ENCODE measurements at places on chromosomes 1 and 21.

DNA sequence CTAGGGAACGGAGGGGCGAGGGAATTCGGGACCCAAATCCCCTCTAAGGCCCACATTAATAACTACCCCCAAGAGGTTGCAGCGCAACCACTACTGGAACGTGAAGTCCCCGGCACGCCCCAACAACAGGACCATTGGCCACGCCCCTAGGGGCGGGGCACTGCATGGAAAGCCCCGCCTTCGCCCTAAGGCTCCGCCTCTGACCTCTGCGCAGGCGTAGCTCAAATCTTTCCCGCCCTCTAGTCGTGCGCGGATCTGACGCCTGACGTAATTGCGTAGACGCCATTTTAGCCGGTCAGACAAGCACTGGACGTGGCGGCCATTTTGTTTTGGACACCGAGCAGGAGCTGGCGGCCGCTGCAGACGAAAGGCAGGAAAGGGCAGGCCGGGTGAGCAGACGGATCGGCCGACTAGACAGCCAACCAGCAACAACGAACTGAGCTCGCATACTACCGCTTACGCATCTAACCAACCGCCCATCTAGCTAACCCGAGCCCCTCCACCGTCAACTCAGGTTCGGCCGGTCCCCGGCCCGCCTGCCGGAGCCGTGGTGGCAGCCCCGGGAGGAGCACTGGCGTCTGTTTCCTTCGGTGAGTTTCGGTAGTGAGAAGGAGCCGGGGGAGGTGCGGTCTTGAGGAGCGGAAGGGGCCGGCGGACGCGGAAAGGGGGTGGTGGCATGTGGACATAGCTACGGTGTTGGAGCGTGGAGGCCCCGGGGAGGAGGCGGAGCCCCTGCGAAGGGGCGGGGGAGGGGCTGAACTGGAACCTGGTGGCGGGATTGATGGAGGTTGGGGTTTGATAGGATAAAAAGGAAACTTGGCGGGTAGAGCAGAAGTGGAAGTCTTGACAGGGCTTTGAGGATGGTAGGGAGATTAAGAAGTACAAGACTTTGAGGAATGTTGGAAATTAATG lies at the start of gene CHTOP:
CHTOP (plus strand) TSS at position 313 of the 912 bp plus-strand sequence. CDS start 2,523 bp downstream, outside the sequence.
- DNase-seq, result peak; percentile 99

DNA sequence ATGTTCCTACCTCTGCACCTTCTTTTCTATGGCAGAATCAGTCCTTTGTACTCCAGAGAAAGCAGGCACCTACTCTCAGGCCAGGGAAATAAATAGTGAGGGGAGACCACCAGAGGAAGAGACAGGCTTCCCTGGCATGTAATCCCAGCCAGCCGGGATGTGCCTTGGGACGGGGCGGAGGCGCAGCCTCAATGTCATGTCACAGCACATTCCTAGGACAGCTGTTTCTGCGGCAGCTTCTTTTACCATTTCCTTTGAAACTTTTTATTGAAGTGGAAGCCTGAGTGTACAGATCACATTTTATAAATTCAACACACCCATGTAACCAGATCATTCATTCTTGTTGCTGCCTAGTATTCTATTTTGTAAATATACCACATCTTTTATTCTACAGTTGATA lies 67.9 kb upstream of the ZNF326 start:
- DNase-seq, result no peak

DNA sequence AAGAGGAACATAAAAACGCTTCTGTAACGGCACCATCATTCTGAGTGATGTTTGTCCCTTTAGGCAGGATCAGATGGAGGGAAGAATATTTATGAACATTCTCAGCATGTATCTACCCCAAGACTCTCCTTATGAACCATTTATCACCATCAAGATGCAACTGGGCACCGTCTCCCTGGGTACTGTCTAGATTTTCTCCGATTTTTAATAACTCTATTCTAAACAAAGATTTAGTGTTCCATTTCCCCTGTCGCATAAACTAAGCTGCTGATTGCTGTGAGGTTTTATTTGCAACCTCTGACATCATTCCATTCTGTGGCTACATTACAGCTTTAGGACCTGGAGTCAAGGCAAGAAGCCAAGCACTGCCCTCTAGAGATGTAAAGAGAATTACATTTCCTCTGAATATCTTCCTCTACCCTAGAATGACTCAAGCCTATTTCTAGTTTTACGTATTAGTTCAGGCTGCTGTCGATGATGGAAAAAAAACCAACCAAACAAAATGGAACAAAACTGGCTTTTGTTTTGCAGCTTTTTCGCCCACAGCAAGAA lies 130.1 kb upstream of the MAP1LC3C start:
- peak; percentile 35 for DNase-seq

DNA sequence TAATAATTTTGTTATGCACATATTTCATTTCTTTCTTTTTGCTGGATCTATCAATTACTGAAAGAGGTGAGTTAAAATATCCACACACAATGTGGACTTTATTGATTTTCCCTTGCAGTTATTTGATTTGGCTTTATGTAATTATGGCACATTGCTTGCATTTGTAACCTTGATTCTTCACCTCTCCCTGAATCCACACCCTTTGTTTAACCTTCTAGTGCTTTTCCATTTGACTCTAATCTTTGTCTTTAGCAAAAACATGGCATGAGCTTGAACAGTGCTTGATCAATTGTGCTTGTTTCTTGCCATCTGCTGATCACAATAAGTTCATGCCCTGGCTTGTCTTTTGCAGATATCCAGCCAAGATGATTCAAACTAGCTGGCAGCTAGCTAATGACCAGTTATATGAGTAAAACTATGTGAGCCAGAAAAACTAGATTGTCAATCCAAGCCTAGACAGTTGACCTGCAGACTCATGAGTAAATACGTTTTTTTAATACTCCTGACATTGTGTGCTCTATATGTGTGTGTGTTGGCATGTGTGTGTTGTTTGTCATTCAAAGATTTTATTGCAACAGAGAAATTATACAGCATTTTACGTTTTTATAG lies 899.2 kb downstream of the NCAM2 start:
- peak; percentile 74 for DNase-seq

- no peak for DNase-seq
Observed at GRCh38 chr1:87464022-87464490, 135.4 kb downstream of the LMO4 start.

- peak; percentile 38 for DNase-seq
Observed at GRCh38 chr1:55060133-55060999, 21.0 kb downstream of the PCSK9 start.

- no peak for DNase-seq
Observed at GRCh38 chr1:12049616-12050015, 13.5 kb upstream of the TNFRSF8 start.

DNA sequence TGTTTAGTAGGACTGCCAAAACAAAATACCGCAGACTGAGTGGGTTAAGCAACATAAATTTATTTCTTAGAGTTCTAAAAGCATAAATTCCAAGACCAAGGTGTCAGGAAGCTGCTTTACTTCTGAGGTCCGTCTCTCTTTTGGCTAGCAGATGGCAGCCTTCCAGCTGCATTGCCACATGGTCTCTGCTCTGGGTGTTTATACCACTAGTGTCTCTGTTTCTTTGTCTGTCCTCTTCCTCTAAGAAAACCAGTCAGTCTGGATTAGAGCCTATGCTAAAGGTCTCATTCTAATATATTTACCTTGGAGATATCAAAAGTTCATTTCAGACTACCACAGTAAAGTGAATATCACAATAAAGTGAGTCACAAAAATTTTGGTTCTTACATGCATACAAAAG lies 519.8 kb downstream of the COL11A1 start:
- peak; percentile 41 for DNase-seq

GRCh38 chr1:47439819-47440598 lies 2.2 kb downstream of the FOXD2 start:
- no peak for DNase-seq

Measured in epithelial cell of esophagus (primary cell).